Stimulated activated CD8-positive, alpha-beta memory T cell treated with anti-CD3 and anti-CD28 coated beads, Interleukin-7, amount 100 ng/mL, for 48 hours (primary cell): ENCODE measurements at places on chromosomes 1 and 21.

GRCh38 chr1:1145547-1145914 is 28.1 kb upstream of the TTLL10 start:
- no peak for DNase-seq

DNA sequence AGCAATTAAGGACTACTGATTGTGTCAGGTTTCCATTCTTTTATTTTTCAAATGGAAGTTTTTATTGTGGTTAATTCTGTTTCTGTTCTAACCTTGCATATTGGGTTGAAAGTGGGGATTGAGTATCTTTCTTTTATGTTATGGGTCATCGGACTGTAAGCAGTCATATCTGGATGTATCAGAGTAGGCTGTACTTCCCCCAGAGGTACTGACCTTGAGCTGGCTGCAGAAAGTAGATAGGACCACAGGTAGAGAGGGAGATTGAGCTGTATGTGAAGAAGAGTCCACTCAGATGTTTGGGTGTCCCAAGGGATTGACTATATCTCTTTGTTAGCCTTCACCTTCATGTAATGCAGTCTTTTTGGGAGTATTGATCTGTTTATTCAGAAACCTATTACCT is 20.5 kb upstream of the ALG14 start:
- no peak for DNase-seq

- DNase-seq = no peak
These were observed 2.6 kb downstream of the IRF2BP2 start for GRCh38 chr1:234607109-234608024.

GRCh38 chr1:193458628-193459027 is 272.2 kb upstream of the B3GALT2 start:
- no peak for DNase-seq

DNA sequence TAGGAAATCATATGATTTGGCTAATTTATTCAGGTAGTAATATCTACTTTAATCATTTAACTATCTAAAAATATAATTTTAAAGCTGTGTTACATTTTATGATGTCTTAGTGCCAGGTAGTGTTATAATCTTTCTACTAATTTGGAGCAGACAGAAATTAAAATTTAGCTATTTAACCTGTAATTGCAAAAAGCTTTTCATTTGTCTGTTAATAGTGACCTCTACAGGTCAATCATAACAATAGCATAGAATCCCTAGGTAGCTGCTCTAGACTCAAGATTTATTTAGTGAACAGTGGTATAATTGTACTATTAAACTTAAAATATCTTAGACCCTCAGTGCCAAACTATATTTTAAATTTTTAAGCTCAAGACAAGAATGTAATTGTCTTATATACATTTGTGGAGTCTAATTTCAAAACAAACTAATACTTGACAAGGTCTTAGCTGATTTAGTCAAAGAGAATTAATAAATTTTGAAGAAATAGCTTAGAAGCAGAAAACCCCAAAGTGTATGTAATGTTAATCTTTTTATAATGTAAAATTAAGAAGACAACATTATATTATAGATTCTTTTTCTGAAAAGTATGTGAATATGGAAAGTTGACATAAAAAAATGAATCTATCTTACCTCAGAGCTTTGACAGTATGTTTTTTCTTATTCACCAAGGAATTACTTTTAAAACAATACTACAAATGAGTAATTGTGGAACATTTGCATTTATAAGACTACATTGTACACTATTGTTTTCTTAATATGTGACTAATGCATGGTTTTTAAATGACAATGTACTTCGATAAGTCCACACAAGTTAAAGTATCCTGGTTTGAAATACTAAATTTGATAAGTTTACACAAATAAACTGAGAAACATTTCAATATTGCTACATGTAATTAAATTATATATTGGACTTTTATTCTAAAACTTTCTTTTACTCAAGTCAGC is 64.1 kb upstream of the RNPC3 start:
- DNase-seq = no peak
